CD8-positive, alpha-beta memory T cell (primary cell): ENCODE measurements at places on chromosomes 4 and X. TPM values are rescaled to one million over a fixed set of nuclear protein-coding genes. Genes with fewer than 3 reads are reported as not detected.

DNA sequence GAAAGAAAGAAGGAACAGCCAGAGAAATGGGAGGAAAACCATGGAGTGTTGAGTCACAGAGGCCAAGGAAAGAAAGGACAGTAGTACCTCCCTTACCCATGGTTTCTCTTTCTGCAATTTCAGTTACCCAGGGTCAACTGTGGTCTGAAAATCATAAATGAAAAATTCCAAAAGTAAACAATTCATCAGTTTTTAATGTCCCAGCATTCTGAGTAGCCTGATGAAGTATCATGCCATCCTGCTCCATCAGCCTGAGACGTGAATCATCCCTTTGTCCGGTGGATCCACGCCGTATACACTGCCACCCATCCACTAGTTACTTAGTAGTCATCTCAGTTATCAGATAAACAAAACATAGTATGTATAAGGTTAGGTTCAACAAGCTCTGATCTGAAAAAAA, 114.2 kb downstream of the COMMD8 start:
- H3K27me3 ChIP-seq = no peaks in the 10 kb centered on the region
- no peaks in the 10 kb centered on the region for H3K4me1 ChIP-seq
- no peak for DNase-seq
- H3K4me3 ChIP-seq = no peak overlapping the region

DNA sequence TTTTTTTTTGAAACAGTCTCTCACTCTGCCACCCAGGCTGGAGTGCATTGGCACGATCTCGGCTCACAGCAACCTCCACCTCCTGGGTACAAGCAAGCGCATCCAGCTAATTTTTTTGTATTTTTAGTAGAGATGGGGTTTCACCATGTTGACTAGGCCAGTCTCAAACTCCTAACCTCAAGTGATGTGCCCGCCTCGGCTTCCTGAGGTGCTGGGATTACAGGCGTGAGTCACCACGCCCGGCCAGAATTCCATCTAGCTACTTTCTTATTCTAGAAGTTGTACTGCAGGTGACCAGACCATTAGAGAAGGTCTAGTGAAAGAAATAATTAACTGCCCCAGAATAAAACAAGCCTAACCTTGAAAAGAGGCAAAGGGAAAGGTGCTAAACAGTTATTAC, 2.3 kb downstream of the LRBA start:
- H3K4me3 ChIP-seq = peak overlapping the region; percentile 47
- no peaks in the 10 kb centered on the region for H3K27me3 ChIP-seq
- H3K4me1 ChIP-seq = peaks cover 16% of the 10 kb centered on the region
- no peak for DNase-seq

GRCh38 chrX:24019448-24019847, 7.5 kb downstream of the KLHL15 start:
- H3K27ac ChIP-seq = no peak overlapping the region
- no peaks in the 10 kb centered on the region for H3K27me3 ChIP-seq
- H3K36me3 ChIP-seq = no peaks in the 10 kb centered on the region

GRCh38 chr4:173357939-173358338, 12.8 kb upstream of the SAP30 start:
- no peaks in the 10 kb centered on the region for H3K27me3 ChIP-seq
- no peak for DNase-seq
- H3K27ac ChIP-seq = no peak overlapping the region
- H3K4me3 ChIP-seq = no peak overlapping the region
- no peaks in the 10 kb centered on the region for H3K4me1 ChIP-seq

- no peak overlapping the region for H3K27ac ChIP-seq
- H3K27me3 ChIP-seq = peaks cover 24% of the 10 kb centered on the region
- H3K4me3 ChIP-seq = no peak overlapping the region
- H3K4me1 ChIP-seq = no peaks in the 10 kb centered on the region
Observed at GRCh38 chrX:2577844-2578466, 77.2 kb upstream of the DHRSX start.

DNA sequence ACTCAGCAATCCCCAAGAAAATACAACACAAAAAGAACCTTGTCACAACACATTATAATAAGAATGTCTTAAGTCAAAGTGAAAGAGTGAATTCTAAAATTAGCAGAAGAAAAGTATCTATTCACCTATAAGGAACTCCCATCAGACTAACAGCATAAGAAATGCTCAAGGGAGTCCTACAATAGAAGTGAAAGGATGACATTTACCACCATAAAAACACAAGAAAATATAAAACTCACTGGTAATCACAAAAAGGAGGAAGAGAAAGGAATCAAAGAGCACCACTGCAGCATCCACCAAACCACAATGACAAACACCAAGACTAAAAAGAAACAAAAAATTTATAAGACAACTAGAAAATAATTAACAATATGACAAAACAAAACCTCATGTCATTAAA, 257.0 kb upstream of the AGTR2 start:
- no peaks in the 10 kb centered on the region for H3K36me3 ChIP-seq
- no peaks in the 10 kb centered on the region for H3K27me3 ChIP-seq
- no peak for DNase-seq
- no peak overlapping the region for H3K27ac ChIP-seq

DNA sequence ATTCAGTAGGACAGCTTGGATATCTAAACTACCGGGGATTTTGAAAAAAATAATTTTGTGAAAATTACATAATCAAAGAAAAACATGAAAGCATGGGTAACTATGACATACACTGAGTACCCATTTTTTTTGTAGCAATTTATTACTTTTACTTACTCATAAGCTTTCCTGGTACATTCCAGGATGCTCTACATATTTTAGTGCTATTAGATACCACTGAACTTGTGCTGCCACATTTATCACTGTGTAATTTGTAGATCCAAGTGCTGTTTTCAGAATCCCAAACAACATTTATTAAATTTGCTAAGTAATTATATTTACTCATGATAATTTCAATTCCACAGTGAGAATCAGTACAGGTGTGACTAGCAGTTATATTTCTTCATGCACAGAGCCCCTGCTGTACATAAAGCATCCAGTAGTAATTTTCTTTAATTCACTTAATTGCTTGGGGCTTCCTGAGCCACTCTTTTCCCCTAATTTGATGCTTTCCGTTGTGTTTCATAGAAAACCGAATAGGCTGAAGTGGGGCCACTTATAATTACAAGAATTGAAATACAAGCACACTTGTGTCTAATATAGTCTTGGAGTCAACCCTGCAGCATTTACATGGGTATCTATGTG, 2254.4 kb downstream of the ARAP2 start:
- H3K4me3 ChIP-seq = no peak overlapping the region
- no peaks in the 10 kb centered on the region for H3K27me3 ChIP-seq
- H3K36me3 ChIP-seq = no peaks in the 10 kb centered on the region
- DNase-seq = no peak

- H3K27ac ChIP-seq = no peak overlapping the region
- no peaks in the 10 kb centered on the region for H3K36me3 ChIP-seq
- no peak overlapping the region for H3K4me3 ChIP-seq
Observed at GRCh38 chr4:88166608-88167007, 8.2 kb upstream of the ABCG2 start.

DNA sequence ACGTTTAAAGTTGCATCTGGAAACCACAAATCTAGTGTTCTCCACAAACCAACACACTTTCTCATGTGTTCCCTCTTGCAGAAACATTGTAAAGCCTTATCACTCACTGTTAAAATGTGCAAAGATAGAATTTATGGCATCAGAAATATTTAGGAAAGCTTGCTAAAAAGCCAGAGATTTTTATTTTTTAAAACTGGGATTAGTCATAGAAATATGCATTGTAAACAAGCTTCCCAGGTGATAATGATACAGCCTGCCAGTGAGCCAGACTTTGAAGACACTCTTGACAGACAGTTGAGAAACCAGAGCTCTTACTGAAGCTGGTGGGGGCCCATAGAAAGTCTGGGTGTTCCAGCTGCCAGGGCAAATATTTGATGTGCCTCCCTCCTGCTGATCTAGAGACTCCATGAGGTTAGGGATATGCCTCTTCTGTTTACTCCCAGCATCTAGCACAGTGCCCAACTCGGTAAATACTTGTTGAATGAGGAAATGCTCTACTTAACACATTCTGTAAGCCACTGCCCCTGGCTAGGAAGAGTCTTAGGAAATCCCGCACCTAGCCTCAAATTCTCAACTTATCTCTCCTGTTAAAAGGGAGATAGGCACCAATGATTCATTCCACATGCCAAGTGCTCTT, 179.0 kb upstream of the RASGEF1B start:
- no peak overlapping the region for H3K4me3 ChIP-seq
- H3K36me3 ChIP-seq = no peaks in the 10 kb centered on the region
- H3K27me3 ChIP-seq = no peaks in the 10 kb centered on the region
- peaks cover 16% of the 10 kb centered on the region for H3K4me1 ChIP-seq
- H3K27ac ChIP-seq = no peak overlapping the region

- no peaks in the 10 kb centered on the region for H3K27me3 ChIP-seq
- no peaks in the 10 kb centered on the region for H3K36me3 ChIP-seq
- H3K27ac ChIP-seq = no peak overlapping the region
- DNase-seq = no peak
- H3K4me3 ChIP-seq = no peak overlapping the region
Observed at GRCh38 chrX:110786486-110786885, 9.1 kb downstream of the CHRDL1 start.

- no peak for DNase-seq
- no peak overlapping the region for H3K4me3 ChIP-seq
- H3K36me3 ChIP-seq = no peaks in the 10 kb centered on the region
- no peaks in the 10 kb centered on the region for H3K27me3 ChIP-seq
- H3K27ac ChIP-seq = no peak overlapping the region
Observed at GRCh38 chr4:98771959-98772632, 113.7 kb upstream of the TSPAN5 start.

DNA sequence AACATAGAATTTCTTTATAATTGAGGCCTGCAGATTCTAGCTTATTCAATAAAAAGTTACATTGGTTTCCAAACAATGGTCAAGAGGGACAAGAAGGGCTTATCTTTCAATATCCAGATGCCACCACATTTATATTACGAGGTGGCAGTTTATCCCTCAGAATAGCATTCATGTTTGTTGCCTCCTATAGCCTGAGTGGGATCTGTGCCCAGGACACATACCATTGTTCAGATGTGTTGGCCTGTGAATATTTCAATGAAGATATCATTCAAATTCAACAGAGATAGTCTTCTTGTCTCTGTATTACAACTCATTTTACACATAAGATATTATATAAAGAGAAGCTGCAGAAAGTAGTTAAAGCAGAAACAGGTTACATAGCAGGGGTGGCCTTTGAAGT, 20.5 kb downstream of the GLRB start:
- DNase-seq = no peak
- H3K27ac ChIP-seq = no peak overlapping the region
- H3K4me3 ChIP-seq = no peak overlapping the region
- H3K4me1 ChIP-seq = no peaks in the 10 kb centered on the region
- no peaks in the 10 kb centered on the region for H3K36me3 ChIP-seq

DNA sequence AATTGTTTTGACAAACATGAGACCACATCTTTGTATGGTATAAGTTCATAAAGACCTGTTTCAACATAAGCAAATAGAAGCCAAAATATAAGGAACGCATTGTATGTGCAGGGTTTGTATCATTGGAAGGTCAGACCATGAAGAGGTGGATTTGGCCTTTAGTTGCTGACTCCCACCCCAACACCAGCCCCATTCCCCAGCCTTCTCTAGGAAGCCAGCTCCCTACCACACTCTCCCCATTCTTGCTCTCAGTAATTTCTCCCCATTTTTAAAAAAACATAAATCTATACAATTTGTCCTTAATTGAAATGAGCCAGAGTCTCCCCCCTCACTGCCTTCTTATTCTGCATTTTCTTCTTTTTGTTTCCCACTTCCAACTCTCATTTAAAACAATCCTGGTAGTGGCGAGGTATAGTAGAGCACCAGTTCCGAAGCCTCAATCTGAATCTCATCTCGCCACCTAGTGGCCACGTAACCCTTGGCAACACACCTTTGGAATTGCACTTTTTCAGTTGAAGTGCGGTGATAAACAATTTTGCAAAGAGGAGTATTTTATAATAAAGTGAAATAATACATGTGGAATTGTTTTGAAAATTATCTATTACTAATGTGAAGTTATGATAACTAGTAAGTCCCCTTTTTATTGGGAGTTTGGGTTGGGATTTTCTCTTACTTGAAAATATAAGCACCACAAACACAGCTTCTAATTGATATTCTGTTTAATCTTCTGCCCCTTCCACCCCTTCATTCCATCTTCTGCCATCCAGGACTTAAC, 126.6 kb downstream of the ASB9 start:
- no peak overlapping the region for H3K4me3 ChIP-seq
- H3K27me3 ChIP-seq = no peaks in the 10 kb centered on the region
- no peaks in the 10 kb centered on the region for H3K36me3 ChIP-seq
- DNase-seq = peak; percentile 6
- no peak overlapping the region for H3K27ac ChIP-seq
- peaks cover 10% of the 10 kb centered on the region for H3K4me1 ChIP-seq

DNA sequence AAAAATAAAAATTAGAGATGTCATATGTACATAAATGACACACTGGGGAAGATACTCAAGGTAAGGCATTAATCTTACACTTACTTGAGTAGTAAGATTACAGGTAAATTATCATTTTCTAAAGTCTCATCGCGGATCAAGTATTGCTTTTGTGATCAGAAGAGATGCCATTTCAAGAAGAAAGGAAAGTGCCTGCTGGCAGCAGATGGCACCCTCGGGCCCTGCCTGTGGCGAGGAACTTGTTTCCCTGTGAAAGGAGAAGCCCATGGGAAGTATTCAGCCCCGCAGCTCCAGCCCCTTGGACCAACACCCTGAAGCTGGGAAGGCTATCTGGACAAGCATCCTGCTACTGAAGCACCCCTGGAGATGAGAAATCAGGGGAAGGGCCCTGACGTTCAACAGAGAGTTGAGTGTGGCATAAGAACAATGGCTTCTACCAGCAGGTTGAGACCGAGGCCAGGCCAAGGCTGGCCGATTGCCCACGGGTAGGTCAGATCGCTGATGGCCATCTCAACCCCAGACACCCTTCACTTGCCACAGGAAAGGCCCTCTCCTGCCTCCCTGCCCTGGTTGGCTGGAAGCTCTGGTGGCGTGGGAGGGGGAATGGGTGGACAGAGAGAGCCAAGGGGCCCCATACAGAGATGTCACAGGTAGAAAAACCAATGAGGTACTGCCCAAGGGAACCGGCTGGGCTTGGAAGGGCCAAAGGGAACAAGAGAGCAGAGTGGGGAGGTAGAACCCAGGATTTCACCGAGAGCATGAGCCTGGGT, 18.8 kb upstream of the MXD4 start:
- no peaks in the 10 kb centered on the region for H3K27me3 ChIP-seq
- peak overlapping the region; percentile 87 for H3K27ac ChIP-seq
- H3K4me1 ChIP-seq = peaks cover 47% of the 10 kb centered on the region
- no peaks in the 10 kb centered on the region for H3K36me3 ChIP-seq

The PABPC1L2B gene
- total RNA-seq = not detected

The STBD1 gene
- 0.26 TPM for total RNA-seq

The SLC4A4 gene
- total RNA-seq = 1.3 TPM

The MID2 gene
- 13.3 TPM for total RNA-seq

The MAGEA11 gene
- not detected for total RNA-seq

The GPAT3 gene
- 6.2 TPM for total RNA-seq

The ARMCX5 gene
- 7.3 TPM for total RNA-seq

The UGT2B15 gene
- total RNA-seq = not detected

The USP17L22 gene
- not detected for total RNA-seq
